NCI-H1930 (cell line): ENCODE measurements at places on chromosomes 5 and 9.

DNA sequence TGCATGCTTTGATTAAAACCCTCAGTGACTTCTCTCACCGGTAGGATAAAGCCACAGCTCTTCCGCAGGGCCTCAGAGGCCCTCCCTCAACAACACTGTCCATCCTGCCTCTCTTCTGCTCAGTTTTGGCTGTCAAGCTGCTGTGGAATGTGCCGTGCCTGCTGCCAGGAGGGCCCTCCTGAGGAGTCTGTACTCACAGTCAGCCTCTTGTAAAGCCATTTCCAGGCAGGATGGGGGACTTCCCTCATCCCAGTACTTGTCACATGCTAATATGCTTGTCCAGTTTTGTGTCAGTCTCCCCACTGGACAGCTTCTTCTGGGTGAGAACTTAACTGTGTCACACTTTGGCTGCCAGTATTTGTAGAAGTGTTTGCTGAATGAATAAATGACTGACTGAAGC, 13.9 kb upstream of the DDX41 start:
- no peak for DNase-seq

DNA sequence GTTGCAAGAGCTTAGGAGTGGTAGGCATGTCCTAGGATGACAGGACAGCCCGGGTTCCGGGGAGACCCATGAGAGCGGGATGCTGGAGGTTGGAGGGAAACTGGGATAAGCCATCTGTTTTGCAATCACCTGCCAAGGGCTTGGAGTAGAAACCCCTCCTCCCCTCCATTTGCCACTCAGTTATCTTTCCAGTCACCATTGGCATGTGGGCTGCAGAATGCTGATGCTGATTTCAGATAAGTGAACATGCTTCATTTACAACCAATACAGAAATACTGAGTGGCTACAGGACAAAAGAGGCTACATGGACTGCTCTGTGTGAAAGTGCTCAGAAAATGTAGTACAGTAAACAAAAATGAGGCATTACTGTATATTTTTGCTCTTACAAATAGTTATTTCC, 93.4 kb upstream of the KIF2A start:
- DNase-seq, result no peak

- no peak for DNase-seq
Observed at GRCh38 chr9:97860451-97861147, 7.6 kb downstream of the FOXE1 start.

GRCh38 chr9:98430535-98431292, 175.3 kb upstream of the TBC1D2 start:
- DNase-seq, result no peak

DNA sequence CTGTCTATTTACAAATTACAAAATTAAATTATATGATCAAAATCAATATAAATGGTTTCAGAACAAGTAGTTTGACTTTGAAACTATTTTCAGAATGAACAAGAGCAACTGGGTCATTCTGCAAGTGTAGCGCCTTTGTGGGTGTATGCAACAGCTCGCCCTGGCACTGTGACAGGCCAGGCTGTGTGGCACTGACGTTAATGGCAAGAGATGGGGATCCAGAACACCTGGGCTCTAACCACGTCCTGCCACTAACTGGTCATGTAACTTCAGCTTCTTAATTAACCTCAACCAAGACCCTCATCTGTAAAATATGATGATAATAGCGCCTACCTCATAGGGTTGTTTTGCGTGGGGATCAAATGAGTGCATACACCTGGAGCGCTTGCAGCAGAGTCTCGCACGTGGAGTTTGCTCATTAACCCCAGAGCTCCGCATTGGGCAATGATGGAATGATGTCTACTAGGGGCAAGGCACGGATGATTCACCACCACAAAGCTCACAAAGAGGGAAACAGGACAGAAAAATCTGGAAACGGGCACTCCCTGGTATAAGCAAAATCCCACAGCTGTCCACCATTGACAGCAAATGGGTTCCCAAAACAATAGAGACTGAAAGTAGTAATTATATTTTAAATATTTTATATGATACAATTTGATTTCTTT, 639.4 kb downstream of the SEMA5A start:
- no peak for DNase-seq

DNA sequence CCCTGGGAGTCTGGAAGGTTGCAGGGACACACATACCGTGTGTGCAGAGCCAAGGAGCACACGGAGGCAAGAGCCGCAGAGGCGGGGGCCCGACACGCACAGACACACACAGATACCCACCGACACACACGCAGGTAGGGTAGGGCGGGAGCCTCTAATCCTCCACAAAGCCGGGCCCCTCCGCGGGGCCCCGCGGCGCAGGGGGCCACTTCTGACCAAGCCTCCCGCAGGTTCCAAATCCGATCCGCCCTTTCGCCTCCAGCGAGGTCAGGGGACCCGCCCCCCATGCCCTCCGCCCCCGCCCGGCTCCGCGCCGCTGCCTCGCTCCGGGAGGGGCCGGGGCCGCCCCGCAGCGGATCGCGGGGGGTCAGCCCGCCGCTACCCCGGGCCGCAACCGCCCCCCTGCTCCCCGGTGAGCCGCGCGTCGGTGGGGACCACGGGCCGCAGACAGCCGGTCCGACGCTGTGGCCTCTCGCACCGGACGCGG, 1.4 kb upstream of the LMX1B start:
- DNase-seq, result no peak

DNA sequence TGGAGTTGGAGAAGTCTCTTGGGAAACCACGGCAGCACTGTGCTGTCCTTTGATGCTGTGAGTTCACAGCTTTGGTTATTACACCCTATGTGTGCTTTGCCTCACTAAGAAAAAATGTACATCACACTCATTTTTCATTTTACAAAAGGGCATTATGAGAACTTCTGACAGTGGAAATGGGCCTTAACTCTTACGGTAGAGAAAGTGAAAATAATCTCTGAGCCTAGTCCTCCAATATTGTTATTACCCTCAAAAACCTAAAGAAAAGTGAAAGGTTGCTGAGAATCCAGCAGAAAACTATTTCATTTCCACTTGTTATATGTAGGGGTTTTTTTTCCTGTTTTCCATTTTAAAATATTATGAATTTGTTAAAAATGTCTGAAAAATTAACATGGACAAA, 8.2 kb upstream of the OR13D1 start:
- no peak for DNase-seq

DNA sequence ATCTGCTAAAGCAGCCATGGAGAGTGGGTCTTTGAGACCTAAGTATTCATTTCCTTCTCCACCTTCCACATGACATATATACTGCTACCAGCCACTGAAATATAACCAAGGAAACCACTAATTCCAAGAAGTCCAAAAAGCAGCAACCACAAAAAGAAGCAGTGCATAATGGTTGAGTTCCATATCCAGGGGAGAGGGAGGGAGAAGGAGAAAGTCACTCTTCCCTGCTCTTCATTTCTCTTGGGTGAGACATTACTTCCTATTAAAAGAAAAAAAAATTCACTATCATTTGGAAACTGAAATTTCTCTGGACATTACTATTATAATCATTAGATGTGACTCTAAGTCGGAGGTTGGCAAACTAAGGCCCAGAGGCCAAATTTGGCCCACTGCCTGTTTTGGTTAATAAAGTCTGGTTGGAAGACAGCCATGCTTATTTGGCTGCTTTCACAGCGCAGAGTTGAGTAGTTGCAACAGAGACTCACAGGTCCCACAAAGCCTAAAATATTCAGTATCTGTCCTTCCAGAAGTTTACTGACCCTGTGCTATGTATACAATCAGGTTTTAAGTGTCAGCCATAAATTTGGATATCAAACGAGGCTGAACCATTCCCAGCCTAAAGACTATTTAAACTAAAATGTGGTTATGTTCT, 168.6 kb downstream of the MPDZ start:
- no peak for DNase-seq

DNA sequence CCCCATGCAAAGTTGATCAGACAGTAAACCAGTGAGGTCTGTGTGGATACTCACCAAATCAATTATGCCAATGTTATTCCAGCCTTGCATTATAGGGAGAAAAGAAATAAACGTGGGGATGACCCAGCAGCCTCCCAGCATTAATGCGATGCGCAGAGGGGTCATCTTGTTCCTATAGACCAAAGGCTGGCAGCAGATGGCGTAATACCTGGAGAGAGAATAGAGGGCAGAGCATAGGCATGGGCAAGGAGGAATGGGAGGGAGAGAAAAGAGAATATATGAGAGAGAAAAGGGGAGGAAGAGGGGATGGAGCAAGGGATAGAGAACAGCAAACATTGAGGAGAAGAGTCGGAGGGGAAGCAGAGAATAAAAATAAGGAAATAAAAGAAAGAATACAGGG, 131.2 kb downstream of the HTR4 start:
- no peak for DNase-seq

DNA sequence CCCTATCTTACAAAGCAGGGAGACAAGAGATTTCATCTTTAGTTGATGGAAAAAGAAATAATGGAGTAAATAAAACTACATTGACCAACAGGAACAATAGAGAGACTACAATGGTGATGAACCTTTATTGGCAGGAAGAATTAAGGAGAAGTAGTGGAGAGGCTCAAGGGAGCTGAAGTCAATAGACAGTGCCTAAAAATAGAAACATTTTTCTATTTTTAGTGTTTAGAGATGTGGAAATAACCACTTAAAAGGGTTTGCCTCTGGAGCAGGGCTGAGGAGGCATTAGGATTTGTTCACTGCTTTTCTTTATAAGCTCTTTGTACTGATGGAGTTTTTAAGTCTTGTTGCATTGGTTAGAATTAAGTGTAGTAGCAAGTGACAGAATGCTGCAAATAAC, 98.4 kb upstream of the ERCC6L2 start:
- no peak for DNase-seq

DNA sequence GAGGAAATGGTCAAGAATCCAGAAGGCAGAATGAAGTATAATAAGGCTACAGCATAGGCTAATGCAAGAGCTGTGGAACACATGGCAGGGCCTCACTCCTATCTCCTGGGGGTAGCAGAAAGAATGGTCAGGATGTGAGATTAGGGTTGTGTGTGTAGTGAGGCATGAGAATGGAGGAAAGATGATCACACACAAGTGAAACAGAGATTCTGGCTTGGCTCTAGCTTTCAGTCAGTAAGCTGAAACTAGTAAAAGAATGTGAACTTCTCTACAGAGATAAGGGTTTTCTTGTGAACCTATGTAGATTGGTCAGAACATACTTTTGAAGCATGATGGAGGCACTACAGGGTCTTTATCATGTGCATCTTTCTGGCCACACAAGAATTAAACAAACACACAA, 298.8 kb downstream of the ASTN2 start:
- no peak for DNase-seq

DNA sequence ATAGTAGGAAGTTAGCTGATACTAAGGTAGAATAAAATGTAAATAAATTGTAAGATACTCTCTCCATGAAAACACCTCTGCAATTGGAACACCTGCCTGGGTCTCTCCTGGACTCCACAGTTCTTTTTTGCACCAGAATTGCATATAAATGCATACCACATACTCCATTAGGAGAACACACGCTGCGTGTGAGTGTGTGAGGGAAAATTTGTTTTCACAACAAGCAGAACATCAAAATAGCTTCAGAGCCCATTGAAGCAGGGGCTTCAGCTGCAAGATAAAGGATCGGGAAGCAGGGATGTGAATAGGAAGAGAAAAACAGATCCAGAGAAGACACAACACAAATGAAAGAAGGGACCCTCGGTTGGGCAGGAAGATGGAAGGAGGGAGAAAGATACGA, 389.8 kb upstream of the BRINP1 start:
- DNase-seq, result no peak

DNA sequence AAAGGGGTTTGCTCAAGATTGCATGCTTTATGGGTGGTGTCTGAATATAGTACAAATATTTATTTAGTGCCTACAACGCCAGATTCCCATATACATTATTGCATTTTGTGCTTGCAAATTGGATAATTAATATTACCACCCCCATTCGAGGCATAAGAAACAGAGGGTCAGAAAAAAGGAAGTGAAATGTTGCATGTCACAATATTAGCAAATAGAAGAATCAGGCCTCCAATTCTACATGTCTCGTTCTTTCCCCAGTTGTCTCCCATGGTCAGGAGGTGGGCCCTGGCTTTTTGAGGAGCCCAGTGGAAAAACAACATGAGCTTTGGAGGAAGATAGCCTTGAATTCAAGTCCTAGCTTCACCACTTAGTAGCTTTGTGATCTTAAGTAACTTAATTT, 98.1 kb upstream of the CCDC112 start:
- DNase-seq, result no peak

DNA sequence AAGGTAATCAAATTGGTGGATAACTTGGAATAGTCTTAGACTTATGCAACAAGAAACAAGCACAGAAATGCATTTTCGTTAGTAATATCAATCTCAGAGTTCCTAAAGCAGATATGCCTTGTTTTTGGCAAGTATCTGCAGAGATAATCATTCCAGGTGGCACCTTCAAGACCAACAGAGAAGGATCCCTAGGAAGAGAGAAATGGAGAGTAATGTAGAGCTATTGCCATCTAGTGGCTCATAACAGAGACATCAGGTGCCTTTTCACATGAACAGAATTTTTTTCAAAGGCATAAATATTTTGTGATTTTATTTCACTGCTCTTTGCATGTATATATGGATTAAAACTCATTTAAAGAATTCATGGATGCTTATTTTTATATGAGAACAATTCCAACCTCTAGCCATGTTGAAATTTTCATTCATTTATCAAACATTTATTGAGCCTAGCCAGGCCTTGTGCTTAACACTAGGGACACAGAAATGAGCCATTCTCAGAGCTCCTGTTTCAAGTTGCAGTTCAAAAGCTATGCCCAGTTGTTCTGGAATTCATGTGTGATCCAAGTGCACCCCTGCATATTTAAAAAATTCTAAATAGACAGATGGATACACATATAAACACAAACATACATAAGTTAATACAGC, 117.5 kb upstream of the OR13F1 start:
- DNase-seq, result peak; percentile 1

GRCh38 chr5:949815-950560, 57.3 kb downstream of the TRIP13 start:
- DNase-seq, result no peak

- DNase-seq, result no peak
Observed at GRCh38 chr9:109913461-109913810, 133.4 kb downstream of the PALM2AKAP2 start.

DNA sequence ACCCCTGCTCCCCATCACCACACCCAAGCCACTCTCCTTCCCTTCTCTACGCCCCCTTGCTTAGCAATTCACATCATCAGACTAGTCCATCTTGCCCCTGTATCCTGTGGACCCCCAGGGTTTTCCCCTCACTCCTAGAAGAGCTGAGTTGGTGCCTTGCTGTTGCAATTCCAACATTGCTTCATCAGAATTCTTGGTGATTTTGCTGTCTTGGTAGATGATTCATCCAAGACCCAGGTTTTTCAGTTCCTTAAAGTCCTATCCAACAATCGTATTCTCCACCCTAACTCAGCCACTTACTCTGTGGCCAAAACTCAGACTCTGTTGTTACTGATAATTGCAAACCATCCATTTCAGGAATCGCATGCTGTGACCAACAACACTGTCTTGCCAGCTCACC, 21.4 kb upstream of the CCNJL start:
- DNase-seq, result no peak
